ENCODE measurements at places on chromosomes 16 and 17.

DNA sequence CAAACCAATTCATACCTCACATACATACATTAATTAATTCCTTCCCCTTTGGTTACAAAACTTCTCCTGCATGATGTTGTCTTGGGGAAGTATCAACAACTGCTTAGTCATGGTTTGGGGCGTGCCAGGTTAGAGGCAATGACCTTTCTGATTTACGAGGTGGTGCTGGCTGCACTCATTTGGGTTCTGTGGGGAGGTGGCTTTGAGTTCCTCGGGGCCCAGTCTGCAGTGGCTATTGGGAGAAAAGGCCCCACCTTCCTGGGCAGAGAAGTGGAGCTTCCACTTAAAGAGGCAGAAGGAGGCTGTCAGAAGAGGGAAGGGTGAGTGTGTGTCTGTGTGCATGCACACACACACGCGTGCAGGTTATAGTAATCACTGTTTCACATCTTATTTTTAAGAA lies 10.2 kb upstream of the ETV4 start:
- peak; percentile 83 for DNase-seq

DNA sequence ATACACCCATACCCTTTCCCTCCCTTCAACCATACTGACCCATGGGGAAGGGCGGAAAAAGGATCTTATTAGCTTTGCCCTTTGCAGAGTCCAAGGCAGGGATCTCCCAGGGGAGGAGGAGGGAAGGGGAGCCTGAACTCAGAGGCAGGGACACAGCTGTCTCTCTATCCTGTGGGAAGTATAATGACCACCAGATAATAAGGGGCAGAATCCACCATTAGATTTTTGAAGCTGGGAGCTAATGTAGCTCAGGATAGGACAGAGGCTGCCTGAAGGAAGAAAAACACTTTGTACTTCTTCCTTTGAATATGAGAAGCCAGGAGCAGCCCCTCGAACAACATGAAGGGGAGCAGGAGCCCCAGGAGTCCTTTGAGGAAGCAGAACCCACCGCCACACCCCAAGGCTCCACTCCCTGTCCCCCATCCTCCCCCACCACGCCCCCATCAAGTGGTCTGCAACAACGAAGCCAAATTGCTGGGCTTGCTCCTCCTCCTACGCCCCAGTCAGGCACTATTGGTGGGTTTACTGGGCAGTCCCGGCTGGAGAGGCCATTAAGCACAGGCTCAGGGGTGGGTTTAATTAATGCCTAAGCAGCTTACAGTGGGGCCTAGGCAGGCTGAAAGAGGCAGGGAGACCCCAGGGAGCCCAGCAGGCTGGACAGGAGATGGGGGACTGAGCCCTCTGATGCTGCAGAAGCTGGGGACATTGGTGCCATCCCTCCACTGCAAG lies 5.3 kb downstream of the MPP2 start:
- no peak for DNase-seq

GRCh38 chr17:76481071-76481655 lies 13.8 kb downstream of the AANAT start:
- DNase-seq = no peak

DNA sequence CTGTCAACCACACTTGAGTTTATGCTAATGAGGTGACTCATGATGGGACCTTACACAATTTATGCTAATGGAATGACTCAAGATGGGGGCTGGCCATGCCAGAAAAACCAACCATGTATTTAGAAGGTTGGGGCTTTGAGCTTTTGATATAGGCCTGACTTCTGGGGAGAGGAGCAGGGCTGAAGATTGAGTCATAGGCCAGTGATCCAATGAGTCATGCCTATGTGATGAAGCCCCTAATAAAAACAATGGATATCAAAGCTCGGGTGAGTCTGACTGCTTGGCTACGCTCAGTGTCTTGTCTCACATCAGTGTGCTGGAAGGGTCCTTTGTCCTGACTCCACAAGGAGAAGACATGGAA lies 7.3 kb downstream of the MFSD6L start:
- DNase-seq = peak; percentile 16

GRCh38 chr17:70089513-70090148 lies 14.6 kb downstream of the KCNJ16 start:
- peak; percentile 56 for DNase-seq

- no peak for DNase-seq
These were observed 1.1 kb upstream of the CCL22 start for GRCh38 chr16:57357330-57358085.

DNA sequence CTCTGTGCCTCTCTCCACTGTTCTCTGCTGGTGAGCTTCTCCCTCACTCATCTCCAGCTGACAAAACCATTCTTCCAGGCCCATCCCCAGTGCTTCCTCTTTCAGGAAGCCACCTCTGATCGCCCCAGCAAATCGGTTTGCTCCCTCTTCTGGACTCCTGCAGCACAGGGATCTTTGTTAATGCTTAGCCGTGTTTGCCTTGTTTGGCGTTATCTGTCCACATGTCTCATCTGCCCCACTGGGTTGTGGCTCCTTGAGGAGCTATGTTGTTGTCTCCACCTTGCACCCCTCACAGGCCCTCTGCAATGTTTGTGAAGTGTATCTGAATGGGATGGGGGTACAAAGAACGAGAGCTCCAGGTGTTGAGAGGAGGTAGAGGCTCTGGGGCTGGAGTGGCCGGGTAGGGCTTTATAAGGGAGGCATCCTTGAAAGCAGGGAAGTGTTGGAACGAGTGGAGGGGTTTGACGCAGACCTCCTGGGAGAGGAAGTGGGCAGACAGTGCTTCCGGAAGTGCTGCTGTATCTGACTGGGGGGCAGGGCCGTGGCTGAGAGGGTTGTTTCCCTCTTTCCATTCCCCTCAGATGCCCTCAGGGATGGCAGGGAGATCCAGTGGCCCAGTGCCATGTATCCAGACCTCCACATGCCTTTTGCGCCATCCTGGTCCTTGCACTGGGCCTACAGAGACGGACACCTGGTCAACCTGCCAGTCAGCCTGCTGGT lies 27.8 kb downstream of the CASKIN2 start:
- DNase-seq = no peak

DNA sequence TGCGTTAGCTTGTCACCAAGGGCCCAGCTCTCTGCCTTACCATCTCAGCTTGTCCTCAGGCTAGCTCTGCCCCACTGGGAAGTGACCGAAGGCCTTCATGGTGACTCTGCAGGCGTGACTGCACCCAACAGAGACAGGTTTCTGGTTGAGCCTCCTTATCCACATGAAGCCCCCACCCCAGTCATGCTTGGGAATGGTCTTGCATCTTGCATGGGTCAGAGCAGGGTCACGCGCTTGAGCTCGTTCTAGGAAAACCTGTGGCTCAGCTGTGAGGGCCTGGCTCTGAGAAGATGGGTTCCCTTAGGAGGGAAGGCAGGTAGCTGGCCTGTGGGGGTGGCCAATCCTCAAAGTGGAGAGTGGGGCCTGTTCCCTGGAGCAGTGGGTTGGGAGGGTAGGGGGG lies 122.8 kb downstream of the BANP start:
- no peak for DNase-seq

GRCh38 chr17:17924857-17925250 lies 47.3 kb downstream of the TOM1L2 start:
- DNase-seq = no peak

GRCh38 chr17:39848600-39848999 lies 15.5 kb downstream of the IKZF3 start:
- no peak for DNase-seq

GRCh38 chr17:19338031-19338990 lies 24.2 kb downstream of the B9D1 start:
- no peak for DNase-seq

DNA sequence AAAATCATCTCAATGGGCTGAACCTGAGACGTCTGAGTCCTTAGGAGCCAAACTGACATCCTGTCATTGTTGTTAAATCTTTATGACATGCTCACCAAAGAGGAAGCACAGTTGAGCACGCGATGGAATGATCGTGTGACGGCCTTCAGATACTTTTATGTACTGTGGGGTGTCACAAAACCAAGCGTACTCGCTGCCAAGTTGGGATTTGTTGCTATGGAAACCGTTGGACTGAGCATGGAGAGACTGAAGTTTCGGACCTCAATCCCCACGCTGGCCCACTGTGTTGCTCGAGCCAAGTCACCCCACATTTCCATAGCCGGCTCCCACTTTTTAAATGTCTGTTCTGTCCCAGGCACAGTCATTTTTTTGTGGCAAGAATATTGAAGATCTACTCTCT lies 222.8 kb upstream of the SDK2 start:
- no peak for DNase-seq

- no peak for DNase-seq
These were observed 27.7 kb upstream of the CACNG5 start for GRCh38 chr17:66807182-66807581.

DNA sequence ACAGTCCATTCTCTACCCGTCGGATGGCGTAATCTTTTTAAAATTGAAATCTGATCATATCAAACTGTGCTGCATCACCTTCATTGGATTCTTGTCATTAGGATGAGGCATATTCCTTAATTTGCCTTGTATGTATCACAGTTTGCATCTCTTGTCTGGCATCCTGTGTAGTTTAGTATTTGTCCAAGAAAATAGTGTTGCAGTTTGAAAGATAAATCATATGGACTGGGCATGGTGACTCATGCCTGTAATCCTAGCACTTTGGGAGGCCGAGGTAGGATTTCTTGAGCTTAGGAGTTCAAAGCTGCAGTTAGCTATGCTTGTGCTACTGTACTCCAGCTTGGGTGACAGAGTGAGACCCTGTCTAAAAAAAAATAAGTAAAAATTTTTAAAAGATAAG lies 5.8 kb upstream of the RSL1D1 start:
- no peak for DNase-seq

DNA sequence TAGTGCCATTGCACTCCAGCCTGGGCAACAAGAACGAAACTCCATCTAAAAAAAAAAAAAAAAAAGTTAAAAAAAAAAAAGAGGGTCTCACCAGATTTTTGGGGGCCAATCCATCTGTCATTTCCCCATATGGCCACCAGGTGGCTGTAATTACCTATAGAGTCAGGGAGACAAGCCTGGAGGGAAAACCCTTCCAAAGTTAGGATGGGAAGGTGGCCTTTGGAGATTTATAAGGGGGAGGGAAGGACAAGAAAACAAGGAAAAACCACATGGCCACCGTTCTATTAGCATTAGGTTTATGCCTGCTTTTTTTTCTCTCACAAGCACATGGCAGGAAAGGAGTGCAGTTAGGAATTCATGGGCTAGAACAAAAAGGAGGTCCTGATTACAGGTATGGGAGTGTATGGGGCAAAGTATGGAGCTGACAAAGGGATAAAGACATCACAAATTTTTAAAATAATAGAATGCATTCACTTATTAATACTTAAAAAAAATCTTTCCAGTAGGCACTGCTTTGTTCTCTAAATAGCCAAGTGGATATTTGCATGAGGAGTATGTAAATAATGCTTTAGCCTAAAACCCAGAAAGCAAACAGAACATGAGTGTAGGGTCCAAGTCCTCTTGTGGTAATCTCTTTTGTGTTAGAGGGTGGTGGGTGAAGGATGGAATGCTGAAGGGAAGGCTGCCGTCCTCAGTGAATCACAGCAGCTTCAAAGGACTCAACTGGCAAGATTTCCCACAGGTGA lies 5.1 kb downstream of the CYB5D1 start:
- no peak for DNase-seq

GRCh38 chr17:29603109-29603674 lies 10.3 kb downstream of the ANKRD13B start:
- DNase-seq = no peak

- DNase-seq = no peak
These were observed 52.9 kb downstream of the CA10 start for GRCh38 chr17:52105591-52105990.

DNA sequence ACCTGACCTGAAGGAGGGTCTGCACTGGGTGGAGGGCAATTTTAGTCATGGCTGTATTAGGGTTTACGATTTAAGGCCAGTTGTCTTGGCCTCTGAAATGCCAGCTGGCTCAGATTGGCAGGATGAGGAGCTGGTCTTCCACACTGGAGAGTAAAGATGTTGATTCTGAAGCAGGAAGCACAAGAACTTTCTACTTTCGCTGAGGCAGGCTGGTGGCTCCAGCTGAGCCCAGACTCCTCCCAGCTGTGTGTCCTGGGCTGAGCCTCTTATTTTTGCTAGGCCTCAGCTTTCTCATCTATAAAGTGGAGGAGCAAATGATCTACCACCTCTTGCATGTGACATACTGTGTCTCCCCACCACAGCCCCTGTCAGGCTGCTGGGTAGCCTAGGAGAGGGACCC lies 74.4 kb downstream of the MRM1 start:
- DNase-seq = no peak

DNA sequence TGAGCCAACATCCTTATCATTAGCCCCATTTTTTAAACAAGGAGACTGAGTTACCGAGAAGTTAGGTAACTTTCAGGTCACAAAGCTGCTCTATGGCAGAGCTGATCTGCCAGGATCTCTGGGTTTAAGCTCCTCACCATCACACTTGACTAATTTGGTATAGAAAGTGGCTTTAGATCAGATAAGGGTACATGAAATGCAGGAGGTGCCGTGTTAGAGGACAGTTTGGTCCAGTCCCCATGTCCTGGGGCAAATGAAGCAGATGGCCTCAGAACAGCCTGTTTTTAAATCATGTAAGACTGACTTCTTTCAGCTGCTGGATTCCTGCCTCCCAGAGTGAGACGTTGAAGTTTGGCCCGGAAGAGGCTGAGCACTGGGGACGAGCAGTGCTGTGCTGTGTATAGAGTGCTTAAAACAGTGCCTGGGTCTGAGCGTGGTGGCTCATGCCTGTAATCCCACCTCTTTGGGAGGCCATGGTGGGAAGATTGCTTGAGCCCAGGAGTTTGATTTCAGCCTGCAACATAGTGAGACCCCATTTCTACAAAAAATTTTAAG lies 187.0 kb upstream of the CACNG3 start:
- DNase-seq = no peak

DNA sequence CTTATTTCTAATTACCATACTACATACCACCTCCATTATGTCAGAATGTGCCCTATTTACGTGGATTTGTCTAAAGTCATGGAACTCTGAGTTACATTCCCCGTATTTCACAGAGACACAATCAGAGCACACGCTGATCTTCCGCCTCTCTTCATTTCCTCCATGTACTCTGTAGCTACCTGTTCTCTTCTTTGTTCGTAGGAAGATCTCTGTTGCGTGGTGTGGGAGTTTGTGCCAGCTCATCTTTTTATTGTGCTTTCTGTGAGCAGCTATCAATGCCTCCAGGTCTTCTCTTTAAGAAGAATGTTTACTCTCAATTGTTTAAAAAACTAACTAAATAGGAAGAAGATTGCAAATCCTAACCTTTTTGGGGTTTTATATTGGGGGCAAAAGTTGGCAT lies 26.9 kb downstream of the NLRC5 start:
- no peak for DNase-seq

Measured in BJ (cell line).